T1000 (cell line): ENCODE measurements at places on chromosomes 11 and 22.
A peak's percentile ranks its signal among the peaks of the same experiment; 100 is the strongest.

- no peak for DNase-seq
These were observed 2.7 kb downstream of the MRPL40 start for GRCh38 chr22:19434829-19435580.

- no peak for DNase-seq
These were observed 51.6 kb upstream of the TTLL12 start for GRCh38 chr22:43238526-43239006.

GRCh38 chr11:59208956-59209355 lies 3.8 kb downstream of the MPEG1 start:
- DNase-seq = no peak

GRCh38 chr11:114141863-114142580 lies 82.5 kb downstream of the ZBTB16 start:
- DNase-seq = no peak

- DNase-seq = no peak
These were observed 49.8 kb downstream of the OSBPL5 start for GRCh38 chr11:3115321-3115720.

- no peak for DNase-seq
These were observed at the start of the genes MPST and TST for GRCh38 chr22:37019309-37020191. Gene MPST, plus strand, starts transcription at chr22:37019742. Its CDS starts 95 bp downstream, at chr22:37019837. Gene TST, minus strand, starts transcription at chr22:37019447. Its CDS starts 715 bp downstream, at chr22:37018732.

GRCh38 chr11:62664405-62665074 lies 470 bp downstream of the C11orf98 start:
- DNase-seq = peak; percentile 15

DNA sequence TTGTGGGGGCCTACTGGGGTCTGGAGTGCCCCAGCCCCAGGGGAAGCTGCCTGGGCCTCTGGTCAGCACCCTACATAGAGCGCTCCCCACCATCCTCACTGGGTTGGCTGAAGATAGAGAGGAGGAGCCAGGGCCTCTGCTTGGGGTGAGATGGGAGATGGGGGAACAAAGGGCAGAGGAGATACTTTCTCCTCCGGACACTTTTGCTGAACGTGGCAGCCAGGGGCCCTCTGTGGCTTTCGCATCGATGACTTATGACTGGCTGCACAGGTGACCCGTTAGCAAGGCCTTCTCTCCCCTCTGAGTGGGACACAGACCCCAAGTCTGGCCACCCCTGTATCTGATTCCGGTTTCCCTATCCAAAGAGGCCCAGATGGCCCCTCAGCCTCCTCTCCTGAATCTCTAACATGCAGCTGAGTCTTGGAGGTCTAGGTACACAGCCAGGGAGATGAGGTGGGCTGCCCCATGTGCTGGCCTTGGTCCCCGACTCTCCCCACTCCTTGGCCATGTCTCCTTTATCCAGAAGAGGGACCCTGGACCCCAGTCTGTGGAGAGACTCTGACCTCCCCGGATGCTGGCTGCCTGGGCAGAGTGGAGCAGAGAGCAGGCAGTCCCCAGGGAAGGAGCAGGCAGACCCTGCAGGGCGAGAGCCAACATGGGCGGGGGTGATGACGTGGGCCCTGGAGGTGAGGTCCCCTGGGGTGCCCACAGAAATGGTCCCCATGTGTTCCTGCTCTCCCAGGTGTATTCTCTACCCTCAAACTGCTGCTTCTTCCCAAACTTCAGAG lies 59.3 kb upstream of the NECTIN1 start:
- DNase-seq = no peak
